ENCODE measurements at places on chromosomes 7 and 10.

DNA sequence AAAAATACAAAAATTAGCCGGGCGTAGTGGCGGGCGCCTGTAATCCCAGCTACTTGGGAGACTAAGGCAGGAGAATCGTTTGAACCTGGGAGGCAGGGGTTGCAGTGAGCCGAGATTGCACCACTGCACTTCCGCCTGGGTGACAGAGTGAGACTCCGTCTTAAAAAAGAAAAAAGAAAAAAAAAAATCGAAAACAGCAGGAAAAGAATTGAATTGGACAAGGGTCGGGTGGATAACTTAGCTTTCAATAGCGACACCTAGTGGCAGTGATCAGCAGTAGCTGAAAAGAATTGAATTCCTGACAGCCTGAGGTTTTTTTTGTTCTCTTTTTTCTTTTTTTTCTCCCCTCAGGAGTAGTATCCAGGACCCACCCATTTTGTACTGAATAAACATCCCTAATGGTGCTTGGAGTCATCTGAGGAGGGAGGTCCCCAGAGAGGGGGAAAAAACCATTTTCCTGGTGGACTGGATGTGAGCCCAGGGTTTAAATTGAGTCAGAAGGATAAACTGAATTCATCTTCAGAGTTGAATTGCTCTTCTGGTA is 55.1 kb downstream of the CYCS start:
- DNase-seq = no peak

DNA sequence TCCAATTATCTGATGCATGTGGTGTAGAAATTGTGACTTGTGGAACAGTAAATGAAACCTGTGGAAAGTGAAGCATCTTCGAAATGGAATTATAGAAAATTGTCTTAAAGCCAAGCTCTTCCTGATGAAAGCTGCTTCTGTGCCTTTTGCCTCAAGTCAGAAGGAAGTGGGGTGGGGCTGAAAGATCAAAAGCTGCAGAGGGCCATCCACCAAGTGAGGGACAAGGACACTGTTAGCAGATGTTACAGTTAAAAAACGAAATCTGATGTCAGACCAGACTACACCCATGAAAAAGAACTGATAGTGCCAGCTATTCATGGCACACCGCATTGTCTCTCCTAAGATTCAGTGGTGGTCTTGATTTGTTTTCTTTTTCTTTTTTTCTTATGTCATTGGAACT is 23.8 kb upstream of the WASL start:
- DNase-seq = no peak

GRCh38 chr10:71989661-71990454 is 25.7 kb downstream of the CHST3 start:
- no peak for DNase-seq

DNA sequence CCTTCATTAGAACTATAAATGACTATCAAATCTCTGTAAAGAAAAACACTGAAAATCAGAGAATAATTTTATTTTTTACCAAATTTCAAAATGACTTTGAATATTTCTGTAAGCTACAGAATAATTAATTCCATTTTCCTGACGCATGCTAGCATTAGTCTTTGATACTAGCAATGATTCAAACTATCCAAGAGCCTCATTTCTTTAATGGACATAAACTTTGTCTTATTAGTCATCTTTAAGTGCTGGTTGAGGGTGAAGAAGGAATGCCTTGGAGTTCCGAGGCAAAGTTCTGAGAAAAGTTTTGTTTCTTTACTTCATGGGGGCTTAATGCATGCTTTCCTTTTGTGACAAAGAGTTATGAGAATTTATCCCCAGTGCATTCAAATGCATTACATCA is 137.3 kb downstream of the AGMO start:
- no peak for DNase-seq

GRCh38 chr10:96614515-96614914 is 27.7 kb upstream of the TM9SF3 start:
- no peak for DNase-seq

DNA sequence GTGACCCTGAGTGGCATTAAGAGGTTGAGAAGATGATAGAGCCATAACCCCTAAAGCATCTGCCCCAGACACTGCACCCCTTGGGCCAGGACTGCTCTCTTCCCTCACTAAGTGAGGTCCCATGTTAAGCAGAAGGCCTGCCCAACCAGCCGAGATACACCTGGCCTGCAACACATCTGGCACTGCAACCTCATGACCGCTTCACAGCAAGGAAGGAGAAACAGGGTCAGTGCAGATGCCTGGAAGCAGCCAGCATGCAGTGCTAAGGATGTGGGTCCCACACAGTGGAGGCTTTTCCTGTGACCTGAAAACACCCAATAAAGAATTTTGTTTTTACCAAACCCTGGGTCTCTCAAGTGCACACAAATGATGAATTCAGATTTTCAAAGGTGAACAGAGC is 7.4 kb downstream of the NOD1 start:
- no peak for DNase-seq

DNA sequence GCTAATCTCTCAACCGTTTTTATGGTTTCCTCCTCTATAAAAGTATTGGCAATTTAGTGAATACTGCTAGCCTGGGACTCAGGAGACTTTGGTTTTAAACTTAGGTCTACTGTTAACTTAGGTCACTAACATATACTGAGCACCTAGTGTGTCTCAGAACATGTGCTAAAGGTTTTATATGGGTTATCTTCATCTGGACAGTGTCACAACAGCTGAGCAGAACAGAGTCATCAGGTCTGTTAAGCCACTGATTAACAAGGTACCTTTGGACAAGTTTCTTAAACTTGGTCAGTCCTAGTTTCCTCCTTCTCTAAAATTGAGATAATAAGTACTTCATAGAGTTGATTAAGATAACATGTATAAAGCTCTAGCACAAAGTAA is 30.6 kb downstream of the NET1 start:
- no peak for DNase-seq

- DNase-seq = no peak
These were observed 25.2 kb downstream of the CDHR3 start for GRCh38 chr7:105988276-105988675.

DNA sequence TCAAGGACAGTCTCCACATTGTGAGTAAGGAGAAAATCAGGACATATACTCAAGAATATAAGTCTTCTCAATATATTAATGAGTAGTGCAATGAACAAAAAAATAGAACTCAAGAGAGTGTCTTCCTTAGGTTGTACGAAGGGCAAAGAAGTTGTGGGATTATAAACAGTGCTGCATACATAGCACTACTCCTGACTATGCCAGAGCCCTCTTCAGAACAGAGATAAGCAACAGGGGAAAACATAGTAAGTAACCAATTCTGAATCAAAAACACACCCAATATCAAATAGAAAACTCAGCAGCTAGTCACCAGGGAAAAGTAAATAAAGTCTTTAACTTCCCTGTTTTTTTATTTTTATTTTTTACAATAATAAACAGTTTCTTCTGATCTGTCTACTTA is 10.6 kb downstream of the ARHGAP21 start:
- no peak for DNase-seq

GRCh38 chr7:471866-472639 is 47.6 kb downstream of the PDGFA start:
- no peak for DNase-seq

- DNase-seq = no peak
These were observed 19.0 kb downstream of the SRI start for GRCh38 chr7:88200789-88201188.

DNA sequence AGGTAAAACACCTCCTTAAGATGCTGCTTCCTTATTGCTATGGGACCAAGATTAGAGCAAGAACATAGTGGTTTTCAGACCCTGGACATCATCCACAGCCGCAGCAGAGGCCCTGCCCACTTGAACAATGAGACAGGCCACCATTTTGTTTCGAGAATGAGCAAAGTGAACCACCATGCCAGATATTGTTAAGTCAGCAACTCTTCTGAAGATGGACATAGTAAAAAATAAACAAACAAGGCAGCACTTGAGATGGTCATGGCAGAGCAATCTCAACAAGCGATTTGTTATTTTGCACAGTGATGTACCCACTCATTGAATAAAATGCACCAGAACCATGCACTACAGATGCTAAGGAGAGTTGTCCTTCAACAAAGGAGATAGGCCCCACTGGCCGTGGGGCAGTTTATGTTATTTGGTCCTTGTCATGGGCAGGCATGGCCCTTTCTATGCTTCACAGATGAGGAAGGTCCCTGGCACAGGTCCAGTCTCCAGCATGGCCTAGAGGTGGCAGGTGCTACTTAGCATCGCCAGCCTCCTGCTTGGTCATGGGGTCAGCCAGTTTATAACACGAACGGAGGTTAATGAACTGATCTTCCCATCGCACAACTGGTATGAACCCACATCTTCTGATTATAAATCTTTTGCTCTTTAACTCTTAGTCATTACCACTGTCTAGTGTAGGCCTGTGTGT is 44.1 kb downstream of the IKZF1 start:
- peak; percentile 65 for DNase-seq

- DNase-seq = no peak
These were observed 129.2 kb downstream of the SORBS1 start for GRCh38 chr10:95431900-95432342.

GRCh38 chr10:63236113-63236935 is 103.2 kb downstream of the NRBF2 start:
- DNase-seq = no peak

DNA sequence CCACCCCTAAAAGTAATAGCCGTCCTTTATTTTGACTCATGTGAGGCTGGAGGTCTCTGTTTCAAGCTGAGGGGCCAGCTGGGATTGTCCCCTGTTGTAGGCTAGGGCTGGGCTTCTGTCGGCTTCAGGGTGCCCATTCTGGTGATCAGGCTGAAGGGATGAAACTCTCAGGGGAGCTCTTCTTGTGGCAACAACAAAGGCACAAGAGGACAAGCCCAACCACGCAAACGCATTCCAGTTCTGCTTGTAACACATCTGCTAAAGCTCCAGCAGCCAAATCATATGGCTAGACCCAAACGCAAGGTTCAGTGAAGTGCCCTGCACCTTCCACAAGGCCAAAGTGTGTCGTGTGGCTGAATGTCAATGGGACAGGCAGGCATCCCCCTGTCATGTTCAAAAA is 405.7 kb downstream of the INHBA start:
- DNase-seq = no peak

GRCh38 chr7:28654110-28654509 is 241.8 kb downstream of the CREB5 start:
- DNase-seq = no peak

GRCh38 chr7:20561466-20561865 is 54.0 kb upstream of the ABCB5 start:
- no peak for DNase-seq

GRCh38 chr10:75408911-75409885 is 7.6 kb upstream of the ZNF503 start:
- peak; percentile 62 for DNase-seq

GRCh38 chr7:131145026-131145425 is 182.7 kb upstream of the MKLN1 start:
- DNase-seq = no peak

- DNase-seq = no peak
These were observed 1.0 kb downstream of the NT5C2 start for GRCh38 chr10:103192089-103192450.

- DNase-seq = no peak
These were observed 84.3 kb upstream of the CACNA2D1 start for GRCh38 chr7:82527851-82528250.

- DNase-seq = no peak
These were observed 3.2 kb downstream of the PSMA2 start for GRCh38 chr7:42928754-42929153.

DNA sequence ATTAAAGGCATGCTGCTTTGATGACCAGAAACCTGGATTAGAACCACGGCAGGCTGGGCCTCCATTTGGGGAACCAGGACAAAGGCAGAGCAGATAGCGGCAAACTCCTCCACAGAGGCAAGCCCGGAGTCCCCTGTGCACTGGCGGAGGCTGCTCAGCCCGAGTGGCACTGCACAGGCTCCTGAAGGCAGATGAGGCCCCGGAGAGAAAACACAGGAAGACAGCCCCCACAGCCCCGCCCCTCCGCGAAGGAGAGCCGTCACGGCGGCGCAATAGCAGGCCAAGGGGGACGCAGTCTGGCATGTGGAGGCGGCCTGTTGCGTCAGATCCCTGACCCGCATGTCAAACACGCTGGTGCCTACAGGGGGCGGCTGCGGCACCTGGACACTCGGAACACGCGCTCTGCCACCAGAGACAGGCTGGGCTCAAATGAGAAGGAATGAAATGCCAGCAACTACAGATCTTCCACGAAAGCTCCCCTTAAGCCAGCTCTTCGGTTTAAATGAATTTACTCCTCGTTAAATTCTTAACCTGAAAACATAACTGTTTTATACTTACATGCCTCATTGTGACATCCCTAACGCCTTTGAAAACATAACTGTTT is 128.5 kb downstream of the MAD1L1 start:
- DNase-seq = peak; percentile 88

DNA sequence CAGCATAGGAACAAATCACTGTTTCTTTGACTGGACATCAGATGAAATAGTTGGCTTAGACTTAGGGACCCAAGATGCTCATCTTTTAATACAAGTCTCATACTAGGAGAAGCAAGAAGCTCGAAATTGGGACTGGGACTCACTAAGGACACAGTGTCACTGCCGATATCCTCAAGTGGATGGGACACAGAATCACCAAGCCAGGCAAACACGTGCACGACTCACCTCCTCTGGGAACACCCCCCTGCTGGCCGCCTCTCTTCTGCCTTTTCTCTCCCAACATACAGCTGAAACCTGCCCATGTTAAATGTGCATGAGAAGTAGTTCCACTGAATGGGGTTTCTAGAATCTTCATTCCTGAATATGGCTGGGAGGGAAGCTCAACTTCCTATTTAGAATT is 106.6 kb upstream of the FAM204A start:
- DNase-seq = no peak

GRCh38 chr10:122558452-122558851 is 2.1 kb upstream of the DMBT1 start:
- DNase-seq = no peak

- DNase-seq = no peak
These were observed 55.7 kb downstream of the ST7 start for GRCh38 chr7:117008886-117009531.

GRCh38 chr10:11299125-11299524 is 281.5 kb downstream of the CELF2 start:
- DNase-seq = peak; percentile 38

- peak; percentile 64 for DNase-seq
These were observed 10.0 kb upstream of the SFRP5 start for GRCh38 chr10:97781618-97782331.

DNA sequence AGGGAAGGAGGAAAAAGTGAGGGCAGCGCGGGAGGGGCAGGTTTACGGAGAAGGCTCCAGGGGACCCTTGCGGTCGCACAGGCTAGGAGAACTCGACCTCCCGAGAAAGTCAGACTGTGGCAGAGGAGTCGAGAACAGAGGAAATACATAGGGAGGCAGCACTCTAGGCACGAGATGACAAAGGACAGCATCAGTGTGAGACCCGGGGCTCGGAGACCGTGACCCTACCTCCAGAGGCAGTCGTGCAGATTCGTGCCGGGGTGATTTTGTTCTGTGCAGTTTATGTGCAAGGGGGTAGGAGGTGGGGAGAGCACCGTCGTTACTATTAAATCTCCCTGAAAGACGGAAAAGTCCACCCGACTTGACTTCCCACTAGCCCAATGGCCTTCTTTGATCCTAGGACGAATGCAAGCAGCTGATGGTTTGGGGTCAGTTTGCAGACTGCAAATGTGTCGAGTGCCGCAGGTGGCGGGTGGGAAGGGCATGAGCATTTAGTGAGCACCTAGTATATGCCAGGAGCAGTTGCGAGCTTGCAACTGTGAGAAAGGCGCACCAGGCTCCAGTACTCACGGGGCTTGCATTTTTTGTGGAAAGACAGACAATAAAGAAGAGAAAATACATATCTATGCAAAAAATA is 674 bp upstream of the OSBPL3 start:
- peak; percentile 69 for DNase-seq

GRCh38 chr10:13056456-13057077 is 43.4 kb upstream of the OPTN start:
- no peak for DNase-seq

All from activated CD8-positive, alpha-beta memory T cell treated with anti-CD3 and anti-CD28 coated beads, Interleukin-2, amount 50 U/mL, for 48 hours (primary cell).